ENCODE measurements at places on chromosomes 4 and X.

DNA sequence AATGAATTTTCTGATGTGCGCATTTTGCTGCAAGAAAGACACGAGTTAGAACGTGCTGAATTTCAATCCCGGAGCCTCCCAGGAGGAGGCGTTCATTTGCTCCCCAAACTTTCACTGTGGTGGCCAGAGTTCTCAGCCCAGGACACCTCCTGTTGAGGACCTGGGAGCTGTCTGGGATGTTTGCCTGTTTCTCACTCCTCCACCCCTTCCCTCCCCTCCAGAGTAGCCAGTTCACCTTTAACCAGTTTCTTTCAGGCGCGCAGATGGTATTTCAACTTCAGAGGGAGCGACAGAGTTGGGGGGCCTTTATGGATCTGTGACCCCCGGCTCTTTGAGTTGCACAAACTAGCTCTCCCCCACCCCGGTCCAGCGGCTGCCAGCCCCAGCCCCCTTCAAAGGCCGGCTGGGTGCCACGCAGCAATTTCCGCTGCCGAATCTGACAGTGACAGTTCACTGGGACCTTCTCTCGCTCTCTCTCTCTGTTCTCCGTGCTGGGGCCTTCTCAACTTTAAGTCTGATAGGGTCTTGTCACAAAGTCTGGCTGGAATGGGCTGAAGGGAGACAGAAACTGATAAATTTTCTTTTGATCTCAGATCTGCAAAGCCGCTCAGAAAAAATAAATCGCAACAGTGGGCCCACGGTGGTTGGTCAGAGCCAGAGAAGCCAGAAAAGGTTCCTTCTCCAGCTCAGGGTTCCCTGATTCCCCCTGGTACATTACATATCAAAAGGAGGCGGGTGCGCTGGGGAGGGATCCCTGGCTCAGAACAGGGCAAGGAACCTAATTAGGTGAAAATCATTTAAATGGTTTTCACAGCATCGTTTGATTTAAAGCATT, 100.0 kb upstream of the STX18 start:
- peak; percentile 89 for DNase-seq

GRCh38 chr4:54852602-54853001, 194.8 kb downstream of the KIT start:
- no peak for DNase-seq

GRCh38 chrX:11887175-11887574, 129.1 kb downstream of the MSL3 start:
- peak; percentile 47 for DNase-seq

GRCh38 chr4:74093981-74094623, 4.9 kb downstream of the CXCL2 start:
- DNase-seq = no peak

DNA sequence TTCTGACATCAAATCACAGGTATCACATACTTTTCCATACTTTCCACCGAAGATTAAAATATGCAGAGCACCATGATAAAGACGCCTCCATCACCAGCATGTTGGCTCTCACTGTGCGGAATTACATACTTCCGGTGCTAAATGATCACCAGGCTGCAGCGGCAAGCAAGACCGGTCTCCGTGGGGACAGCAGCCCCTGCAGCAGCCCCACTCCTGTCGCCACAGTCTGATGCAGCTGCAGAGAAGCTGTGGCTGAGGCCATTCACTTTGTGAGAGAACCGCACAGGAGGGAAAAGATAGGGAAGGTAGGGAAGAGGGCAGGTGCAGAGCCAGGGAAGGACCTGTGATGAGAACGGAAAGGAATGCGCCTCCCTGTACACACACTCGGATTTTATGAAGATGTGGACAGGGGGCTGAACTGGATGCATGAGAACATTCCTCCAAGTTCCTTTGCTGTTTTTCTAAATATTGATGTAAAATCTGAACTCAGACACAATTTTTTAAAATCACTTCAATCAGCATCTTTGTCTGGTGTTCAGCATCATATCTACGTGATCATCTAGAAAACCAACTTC, 38.3 kb downstream of the AFAP1 start:
- no peak for DNase-seq

DNA sequence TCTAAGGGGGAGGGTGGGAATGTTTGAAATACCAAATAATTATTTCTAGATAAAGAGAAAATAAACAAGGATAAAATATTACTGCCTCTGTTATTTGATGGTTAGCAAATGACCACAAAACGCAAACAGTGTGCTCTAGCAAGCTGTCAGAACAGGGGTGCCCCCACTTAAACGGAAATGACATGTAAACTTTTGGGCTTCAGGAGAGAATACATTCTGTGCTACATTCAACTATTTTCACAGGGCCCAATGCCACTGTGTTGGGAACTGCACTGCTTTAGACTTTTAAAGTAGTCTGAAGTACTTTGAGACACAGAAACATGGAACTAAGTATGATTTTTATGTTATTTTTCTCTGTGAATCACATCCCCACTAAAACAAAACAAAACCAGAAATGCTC, 14.1 kb downstream of the CD40LG start:
- no peak for DNase-seq

- no peak for DNase-seq
These were observed 45.1 kb downstream of the IGFBP7 start for GRCh38 chr4:57064811-57065711.

GRCh38 chr4:71266090-71266794, 72.6 kb upstream of the SLC4A4 start:
- DNase-seq = no peak

DNA sequence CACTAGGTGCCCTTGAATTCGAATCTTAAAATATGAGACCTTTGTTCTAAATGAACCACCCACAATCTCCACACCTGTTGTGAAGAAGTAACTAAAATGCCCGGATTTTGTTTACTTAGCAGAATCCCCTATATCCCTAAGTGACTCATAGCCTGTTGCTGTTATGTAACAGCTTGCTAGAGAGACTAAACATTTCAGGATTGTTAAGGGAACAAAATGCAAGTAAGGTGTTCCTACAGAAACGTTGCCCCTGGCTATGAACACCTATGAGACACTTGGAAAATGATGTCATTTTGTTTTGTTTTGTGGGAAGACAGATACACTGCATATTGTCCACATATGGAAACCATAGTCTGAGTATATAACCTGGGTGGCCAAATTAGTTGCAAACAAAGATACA, 24.2 kb upstream of the MXRA5 start:
- no peak for DNase-seq

- DNase-seq = no peak
These were observed 78.7 kb downstream of the WDFY3 start for GRCh38 chr4:84887824-84888223.

DNA sequence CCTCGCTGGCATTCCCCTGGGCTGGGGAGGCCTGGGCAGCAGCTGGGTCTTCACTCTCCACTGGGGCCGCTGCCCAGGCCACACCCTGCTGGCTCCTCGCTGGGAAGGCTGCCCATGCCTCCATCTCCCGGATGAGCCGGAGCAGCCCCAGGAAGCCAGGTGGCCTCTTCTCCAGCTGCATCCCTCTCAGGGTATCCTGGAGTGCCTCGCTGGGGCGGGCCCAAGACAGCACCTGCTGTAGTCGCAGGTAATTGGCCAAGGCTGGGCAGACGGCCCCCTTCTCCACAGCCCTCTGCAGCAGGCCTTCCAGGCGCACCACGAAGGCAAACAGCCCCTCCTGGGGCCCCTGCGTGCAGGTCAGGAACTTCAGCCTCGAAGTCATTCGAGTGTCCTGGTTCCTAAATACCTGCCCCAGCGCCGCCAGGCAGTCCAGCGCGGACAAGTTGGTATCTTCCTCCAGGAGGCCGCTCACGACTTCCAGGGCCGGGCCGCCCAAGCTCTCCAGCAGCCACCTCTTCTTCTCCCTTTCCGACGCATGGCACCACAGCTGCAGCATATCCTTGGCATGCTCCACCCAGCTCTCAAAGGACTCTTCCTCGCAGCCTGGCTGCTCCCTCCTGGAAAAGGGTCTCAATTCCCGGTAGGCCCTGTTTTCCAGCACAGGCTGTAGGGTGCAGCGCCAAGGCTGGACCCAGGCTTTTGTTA, 3.7 kb downstream of the PNMA6E start:
- DNase-seq = peak; percentile 38

GRCh38 chrX:16797841-16798240, 11.6 kb downstream of the TXLNG start:
- DNase-seq = no peak
